ENCODE measurements at places on chromosomes 2 and 18.

GRCh38 chr2:31141443-31142085 lies 3.3 kb upstream of the GALNT14 start:
- DNase-seq, result peak; percentile 39

DNA sequence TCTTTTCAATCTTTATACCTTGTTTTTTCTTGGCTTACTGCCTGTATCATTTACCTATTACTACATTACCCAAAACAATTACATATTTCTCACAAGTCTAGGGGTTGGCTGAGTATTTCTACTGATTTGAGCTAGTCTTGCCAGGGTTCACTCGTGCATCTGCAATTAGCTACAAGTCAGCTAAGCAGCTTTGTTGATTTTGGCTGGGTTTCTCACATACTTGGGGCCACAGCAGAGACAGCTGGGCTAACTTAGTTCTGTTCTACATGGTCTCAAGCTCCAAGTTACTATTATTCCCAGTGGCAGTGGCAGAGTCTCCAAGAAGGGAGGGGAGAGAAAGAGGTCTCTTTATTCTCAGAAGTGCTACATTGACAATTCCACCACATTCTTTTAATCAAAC lies 54.7 kb upstream of the SP5 start:
- DNase-seq, result peak; percentile 67

- DNase-seq, result no peak
Measured at GRCh38 chr2:148917431-148917830, 42.4 kb downstream of the KIF5C start.

- no peak for DNase-seq
Measured at GRCh38 chr2:88036606-88037005, 19.0 kb downstream of the KRCC1 start.

DNA sequence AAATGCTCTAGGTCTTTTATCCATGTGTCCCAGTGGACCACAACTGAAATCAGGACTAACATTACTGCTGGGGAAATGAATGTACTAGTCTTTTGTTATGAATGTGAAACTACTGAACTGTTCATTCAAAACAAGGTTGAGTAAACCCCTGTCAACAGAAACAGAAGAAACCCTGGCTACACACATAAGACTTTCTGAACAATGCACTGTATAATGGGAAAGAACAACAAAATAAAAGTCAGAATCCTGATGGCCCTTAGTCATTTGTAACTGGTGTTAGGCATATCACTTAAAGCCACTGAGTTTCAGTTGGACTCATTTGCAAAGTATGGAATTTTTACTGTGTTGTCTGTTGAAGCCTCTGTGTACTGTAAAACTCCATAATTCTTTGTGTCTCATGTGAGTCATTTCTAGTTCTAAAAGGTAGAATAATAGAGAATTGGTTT lies 77.0 kb upstream of the UBXN4 start:
- no peak for DNase-seq

GRCh38 chr2:60565472-60565871 lies 12.0 kb upstream of the BCL11A start:
- DNase-seq, result peak; percentile 64
